ENCODE measurements at places on chromosomes 2 and 18.

- DNase-seq: no peak
Observed at GRCh38 chr2:46765045-46765444, 150.6 kb downstream of the MCFD2 start.

DNA sequence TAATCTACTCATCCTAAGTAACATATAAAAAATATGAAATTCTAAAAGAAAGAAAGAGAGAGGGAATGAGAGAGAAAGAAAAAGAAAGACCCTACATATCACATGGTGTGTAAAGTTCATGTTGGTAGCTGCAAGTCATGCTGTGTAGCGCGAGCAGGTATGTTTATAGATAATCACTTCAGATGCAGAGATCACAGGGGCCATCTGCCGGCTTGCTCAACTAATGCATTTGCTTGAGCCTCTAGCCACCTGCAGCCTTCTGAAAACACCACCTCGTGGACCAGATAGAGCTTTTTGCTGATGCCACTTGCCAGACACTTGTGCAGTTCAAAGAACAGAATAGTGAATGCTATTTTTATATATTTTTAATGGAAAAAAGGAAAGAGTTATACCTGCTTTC is 37.6 kb downstream of the CDH7 start:
- peak; percentile 71 for DNase-seq

DNA sequence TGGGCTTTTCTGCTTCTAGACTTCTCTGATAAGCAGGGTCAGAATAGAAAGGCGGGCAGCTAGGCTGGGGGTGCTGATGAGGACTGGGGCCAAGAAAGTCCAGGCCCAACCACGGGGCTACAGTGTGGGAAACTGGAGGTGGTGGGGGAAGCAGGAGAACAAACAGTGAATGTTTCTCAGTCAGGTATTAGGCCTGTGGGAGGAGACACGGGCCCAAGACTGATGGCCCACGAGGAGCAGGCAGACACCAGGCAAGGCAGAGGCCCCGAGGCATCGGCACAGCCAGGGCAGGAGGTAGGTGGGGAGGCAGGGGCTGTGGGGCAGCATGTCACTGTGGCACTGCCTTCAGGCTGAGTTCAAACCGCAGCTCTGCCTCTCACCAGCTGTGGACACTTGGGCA is 40.7 kb downstream of the KCNIP3 start:
- DNase-seq: no peak

GRCh38 chr2:134123332-134123731 is 130.5 kb upstream of the MGAT5 start:
- DNase-seq: no peak

DNA sequence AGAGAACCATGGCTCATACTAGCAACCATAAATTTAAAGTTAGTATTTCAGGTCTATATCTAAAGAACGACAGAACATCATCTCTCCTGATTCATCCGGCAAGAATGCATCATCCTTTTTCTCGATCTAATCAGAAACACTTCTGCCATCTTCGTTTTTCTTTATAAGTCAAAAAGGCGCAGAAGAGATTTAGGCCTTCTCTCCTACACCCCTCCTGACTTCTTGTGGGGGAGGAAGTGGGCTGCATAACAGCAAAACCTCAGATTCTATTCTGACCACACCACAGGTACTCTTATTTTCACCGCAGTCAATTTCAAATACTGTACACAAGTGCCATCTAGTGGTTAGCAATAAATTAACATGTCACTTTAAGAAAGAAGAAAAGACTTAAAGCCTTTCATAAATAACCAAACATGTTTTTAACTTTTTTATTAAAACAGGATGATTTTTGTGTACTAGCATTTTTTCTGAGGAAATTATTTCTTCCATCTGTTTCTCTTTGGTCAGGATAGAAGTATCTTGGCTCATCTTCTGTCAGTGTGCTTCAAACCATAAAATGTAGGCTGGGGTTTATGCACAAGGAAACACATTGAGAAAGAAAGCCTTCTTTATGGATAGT is 48.4 kb upstream of the PIK3C3 start:
- DNase-seq: peak; percentile 53

DNA sequence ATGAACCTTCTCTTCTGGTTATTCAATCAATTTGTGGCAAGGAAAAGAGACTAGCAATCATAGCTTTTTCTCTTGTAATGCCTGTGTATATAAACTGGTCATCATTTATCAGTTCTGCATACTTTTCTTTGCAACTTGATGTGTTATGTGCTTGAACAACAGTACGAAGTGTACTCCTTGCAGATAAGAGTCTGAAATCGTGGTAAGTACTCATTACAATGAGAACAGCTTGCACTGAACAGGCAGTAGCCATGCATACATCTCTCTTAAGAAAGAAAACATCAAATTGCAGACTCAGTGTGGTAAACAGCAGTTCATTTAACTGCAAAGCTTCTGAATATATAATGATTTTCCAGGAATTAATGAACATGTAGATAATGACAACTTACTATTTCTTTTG is 64.3 kb downstream of the GREB1L start:
- no peak for DNase-seq

DNA sequence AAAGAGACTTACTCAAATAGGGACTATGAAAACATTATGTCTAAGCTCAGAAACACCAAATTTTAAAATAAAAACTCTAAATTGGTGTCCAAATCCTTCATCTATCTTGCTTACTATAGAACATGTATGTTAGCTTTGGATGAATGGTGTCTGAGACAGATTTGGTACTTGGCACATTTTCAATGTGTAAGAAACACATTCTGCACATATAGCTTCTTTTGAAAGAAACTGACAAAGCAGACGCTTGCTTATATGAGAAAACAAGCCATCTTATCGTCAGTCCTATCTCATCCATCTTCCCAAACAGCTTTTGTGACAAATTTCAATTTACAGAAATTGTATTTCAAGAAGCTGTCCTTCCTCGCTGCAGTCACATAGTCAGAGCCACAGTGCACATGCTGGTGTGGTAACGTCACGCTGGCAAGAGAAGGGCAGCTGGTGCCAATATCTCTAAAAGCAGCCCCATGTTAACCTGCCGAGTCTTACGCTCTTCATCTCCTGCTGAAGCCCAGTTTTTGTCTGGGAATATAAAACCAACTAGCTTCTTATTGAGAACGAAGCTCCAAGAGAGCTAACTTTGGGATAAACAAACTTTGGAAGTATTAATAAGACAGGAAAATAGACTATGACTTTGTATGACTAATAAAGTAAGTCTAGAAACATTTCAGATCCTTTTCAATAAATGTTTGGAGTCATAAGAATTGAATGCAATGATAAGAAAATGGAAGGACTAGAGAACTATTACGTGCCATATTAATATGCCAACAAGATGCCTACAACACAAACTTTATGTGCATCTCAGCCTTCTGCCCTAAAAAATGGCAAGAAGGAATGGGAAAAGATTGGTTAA is 74.9 kb upstream of the TFCP2L1 start:
- DNase-seq: no peak

DNA sequence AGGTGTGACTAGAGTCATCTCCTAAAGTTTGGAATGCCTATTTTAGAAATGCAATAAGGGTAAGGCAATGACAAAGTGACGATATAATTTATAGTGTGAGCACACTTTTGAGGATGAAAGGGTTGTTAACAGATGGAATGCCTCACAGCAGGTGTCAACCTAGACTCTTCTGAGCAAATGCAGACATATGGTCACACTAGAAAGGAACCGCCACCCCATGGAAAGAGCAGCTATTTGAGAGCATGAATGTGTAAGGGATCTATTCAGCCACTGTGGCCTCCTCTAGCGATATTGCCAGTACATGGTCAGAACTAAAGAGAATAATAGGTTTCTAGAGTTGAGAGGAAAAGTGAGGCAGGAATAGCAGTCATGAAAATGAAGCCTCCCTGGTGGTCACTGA is 18.5 kb downstream of the DSG2 start:
- DNase-seq: no peak

GRCh38 chr2:119257198-119257597 is 33.6 kb downstream of the STEAP3 start:
- DNase-seq: no peak

DNA sequence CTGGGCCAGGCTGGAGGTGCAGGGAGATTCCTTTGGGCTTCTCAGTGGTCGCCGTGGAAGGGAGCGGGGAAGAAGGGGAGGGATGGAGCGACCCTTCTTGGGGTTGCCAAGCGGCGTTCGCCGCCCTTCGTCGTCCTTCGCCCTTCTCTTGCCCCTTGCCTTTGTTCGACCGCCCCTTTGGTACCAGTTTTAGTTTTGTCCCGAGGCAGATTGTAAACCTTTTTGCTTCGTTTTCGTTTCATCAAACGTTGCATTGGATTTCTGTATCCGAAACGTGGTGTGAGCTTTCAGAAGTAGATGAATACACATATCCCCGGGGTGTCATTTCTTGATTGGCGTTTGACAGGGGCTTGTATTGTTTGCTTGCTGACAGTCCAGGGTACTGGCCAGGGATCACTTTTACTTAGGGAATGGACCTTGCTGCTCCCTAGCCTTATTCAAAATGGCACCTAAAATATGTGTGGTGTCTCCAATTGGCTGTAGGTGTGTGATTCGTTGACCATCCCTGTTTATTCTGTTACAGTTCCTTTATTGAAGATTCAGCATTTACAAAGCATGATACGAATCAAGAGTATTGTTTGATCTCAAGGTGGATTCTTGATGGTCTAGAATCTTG is 788 bp downstream of the USP14 start:
- no peak for DNase-seq

- DNase-seq: no peak
Observed at GRCh38 chr2:120179396-120179795, 43.8 kb downstream of the TMEM185B start.

- no peak for DNase-seq
Observed at GRCh38 chr2:74648009-74648443, at the start of gene M1AP. Gene M1AP, minus strand, starts transcription at chr2:74648330. Its CDS starts 8,055 bp downstream, at chr2:74640275.

DNA sequence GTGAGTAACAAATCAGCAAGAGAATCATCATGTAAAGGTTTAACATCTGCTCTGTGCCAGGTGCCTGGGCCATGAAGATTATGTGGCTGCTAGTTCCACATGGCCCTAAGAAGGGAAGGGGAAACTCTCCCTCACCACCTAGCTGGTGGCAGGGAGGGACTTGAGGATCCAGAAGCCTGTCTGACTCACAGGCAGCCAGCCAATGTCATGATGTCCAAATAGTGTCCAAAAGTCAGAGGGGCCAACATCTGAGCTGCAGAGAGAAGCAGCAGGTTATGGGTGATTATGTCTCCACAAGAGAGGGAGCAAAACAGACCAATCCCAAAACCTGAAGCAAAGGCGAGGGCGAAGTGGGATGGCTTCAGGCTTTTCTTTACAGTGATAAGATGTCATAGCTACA is 61.9 kb upstream of the SPP2 start:
- no peak for DNase-seq

GRCh38 chr2:42890791-42891355 is 98.5 kb upstream of the HAAO start:
- no peak for DNase-seq

- DNase-seq: no peak
Observed at GRCh38 chr18:6879508-6880195, 150.1 kb downstream of the ARHGAP28 start.

DNA sequence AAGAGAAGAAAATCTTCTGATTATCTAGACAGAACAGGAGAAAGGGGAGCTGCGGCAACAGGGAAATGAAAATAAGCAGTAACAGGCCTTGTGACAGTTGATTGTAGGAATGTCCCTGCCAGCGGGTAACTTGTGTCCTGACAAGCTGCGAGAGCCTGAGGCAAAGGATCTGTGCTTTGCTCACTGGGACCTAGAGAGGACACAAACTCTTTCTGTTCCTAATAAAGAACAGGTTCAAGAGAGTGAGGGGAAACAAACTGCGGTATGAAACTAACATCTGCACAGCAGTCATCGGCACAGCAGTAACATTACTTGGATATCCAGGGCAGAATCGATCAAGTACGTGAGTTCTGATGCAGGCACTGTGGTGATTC is 103.7 kb upstream of the THOC1 start:
- DNase-seq: no peak

DNA sequence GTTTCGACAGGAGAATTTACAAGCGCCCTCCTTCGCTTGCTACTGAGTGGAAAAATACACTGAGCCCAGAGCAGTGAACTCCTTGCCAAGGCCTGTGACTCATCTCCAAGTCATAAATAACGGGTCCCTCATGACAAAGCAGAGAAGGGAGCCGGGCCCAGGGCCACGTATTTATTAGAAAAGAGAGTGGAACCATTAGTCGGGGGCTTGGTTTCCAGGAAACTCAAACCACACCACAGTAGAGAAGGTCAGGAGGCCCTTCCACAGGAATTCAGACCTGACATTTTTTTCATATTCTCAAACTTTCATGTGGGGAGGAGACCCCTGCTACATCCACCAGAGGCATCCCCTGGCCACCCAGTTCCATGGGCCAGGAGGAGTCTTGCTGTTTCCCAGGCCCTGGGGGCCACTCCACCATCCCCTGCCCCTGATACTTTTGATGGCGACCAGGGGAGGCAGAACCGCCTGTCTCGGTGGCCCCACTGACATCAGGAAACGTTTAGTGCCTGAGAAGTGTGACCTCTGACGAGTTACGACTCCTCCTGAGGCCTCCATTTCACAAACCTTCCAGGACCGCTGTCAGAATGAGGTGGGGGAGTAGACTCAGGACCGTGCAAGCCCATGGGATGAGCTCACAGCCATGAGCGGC is 289.7 kb downstream of the DYSF start:
- DNase-seq: no peak

DNA sequence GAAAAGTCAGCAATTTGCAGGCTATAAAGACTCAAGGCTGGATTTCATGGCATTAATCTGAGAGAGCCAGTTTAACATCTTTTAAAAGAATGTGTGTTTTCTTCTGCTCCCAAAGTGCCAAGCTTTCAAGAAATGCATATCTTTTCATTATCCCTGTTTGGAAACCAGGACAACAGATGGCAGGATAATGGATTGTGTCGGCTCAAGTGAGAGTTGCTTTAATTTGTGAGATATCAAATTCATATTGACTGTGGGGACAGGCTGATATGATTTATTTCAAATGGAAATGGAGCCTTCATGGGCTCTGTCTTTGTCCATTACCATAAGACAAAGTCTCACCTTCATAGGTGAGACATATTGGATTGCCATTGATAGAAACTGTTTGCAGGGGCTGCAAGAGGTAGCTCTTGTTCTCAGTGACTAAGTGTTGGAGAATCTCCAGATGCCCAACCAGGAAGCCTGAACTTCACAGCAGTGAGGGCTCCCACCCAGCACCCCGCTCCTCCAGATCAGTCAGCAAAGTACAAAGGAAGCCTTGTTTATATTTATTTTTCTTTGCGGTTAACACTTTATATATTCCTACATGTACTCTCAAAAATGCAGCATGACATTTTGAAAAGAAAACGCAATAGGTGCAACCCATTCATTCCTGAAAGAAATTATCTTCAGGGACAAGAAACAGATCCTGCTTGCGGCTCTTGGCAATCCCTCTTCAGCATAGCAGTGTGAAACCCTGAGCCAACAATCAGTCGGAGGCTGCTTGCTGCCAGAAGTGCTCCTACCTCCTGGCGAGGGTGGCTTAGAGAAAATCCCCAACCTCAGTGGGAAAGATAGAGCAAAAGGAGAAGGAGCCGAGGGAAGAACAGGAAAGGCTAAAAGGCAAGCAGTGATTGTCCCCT is 65.8 kb upstream of the ATL2 start:
- no peak for DNase-seq

DNA sequence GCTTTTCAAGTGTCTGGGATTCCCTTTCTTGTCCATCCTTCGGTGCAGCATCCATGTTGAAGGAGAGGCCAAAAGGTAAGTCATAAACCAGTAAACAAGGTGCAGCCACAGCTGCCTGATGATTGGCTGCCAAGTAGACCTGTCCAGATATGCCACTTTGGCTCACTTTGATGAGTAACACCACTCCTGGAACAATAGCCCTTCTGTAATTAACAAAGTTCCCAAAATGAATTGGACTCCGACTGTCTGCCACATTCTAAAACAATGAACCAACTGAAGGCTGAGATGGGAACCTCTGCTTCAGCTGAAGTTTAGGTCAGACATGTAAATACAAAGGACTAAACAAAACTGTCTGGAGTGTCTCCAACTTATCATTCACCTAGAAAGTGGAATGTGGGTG is 82.2 kb upstream of the LGALSL start:
- DNase-seq: no peak

All from NCI-H1092 (cell line).